Stimulated activated CD8-positive, alpha-beta memory T cell treated with anti-CD3 and anti-CD28 coated beads, Interleukin-15, amount 100 ng/mL, for 48 hours (primary cell): ENCODE measurements at places on chromosomes 13 and 19.

DNA sequence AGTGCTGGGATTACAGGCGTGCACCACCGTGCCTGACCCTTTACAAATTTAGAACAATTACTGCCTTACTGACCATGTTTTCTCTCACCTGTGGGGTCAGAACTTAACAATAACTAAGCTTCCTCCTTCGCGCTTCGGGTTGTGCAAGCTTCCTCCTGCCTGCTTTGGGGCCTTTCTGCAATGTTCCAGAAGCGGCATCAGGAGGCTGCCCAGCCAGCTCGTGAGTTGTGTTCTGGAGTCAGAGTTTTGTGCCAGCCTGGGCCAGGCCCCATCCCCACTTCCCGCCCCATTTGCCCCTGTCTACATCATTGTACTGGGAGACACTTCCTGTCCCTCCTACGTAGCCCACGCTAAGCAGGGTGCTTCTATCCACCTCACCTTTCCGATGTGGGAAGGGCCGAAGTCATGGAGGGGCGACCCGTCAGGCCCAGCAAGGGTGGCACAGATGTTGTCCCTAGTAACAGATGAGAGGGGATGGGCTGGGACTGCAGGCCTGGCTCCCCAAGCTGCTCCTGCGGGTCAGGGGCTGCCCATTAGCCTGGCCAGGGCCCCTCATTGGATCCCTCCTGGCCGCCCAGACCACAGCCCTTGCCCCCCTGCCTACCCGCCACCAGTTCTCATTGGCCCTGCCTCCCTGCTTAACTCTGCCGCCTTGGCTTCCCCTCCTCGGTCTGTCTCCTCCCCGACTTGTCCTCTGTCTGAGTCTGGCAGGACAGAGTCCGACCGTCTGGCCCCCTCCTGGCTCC, 13.4 kb downstream of the UHRF1 start:
- no peak for DNase-seq

DNA sequence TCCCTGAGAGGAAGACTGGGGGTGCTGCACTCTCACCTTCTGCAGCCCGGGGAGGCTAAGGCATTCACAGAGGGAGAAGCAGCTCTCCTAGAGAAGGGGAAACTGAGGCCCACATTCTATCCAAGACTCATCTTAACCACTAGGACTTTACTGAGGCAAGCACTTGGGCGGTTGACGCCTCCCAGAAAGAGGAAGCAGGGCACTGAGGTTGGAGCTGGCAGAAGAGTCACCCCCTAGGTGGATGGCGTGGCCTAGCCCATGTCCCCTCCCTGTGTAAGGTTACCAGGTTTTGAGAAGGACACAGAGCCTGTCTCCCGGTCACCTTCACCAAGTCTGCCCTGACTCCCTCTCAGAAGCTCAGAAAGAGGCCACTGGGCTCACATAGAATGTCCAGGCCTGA, 2.7 kb downstream of the S1PR2 start:
- no peak for DNase-seq

GRCh38 chr19:53409505-53410204, 14.7 kb downstream of the ZNF765 start:
- no peak for DNase-seq

- no peak for DNase-seq
These were observed 380 bp upstream of the ZNF30 start for GRCh38 chr19:34926361-34926684.

DNA sequence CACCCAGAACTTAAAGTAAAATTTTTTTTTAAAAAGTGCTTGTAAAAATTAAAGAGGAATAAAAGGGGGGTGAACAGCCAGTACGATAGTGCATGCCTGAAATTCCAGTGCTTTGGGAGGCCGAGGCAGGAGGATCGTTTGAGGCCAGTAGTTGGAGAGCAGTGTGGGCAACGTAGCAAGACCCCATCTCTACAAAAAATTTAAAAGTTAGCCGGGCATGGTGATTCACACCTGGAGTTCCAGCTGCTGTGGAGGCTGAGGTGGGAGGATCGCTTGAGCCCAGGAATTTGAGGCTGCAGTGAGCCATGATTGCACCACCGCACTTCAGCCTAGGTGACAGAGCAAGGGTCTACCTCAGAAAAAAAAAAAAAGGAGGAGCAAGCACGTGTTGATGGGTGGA, 7.8 kb downstream of the ADAMTSL5 start:
- no peak for DNase-seq

DNA sequence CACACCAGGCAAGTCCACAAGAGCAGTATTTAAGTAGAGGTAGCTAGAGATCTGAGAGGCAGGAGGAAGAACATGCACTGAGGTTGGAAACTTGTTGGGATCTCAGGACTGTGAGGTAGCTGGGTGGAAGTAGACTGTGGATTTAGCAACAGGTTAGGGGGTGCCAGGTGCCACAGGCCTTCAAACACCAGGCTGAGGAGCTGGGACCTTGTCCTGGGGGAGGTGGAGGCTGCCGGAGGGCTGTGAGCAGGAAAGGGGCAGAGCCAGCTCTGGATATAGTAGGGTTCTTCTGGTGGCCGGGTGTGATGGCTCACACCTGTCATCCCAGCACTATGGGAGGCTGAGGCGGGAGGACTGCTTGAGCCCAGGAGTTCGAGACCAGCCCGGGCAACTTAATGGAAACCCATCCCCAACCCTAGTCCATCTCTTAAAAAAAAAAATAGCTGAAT, 3.1 kb downstream of the FUZ start:
- DNase-seq = no peak

DNA sequence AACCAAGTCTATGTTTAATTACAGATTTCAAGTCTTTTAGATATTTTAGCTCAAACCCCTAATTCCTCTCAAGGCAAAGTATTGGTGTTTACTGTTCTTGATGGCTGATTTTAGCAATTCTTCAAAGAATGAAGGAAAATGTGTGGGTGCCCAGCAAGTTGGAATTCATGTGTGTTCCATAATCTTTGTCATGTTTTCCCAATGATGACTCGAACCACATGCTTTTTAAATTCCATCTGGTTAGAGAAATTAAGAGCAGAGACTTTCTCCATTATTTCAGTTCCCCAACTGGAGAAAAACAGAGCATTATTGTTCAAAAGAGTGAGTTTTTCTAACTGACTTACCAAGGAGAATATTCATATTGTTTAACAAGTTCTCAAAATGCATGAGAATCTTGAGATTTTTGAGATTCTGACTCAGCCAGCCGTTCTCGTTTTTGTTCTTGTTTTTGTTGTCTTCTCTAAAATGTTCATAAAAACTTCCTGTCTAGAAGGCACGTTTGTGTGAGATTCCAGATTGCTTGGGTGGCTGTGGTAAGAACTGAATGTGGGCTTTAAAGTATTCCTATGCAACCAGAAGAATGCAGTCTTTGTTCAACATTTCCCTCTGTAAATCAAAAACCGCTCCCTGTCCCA, 404.7 kb downstream of the IRS2 start:
- DNase-seq = no peak

- DNase-seq = no peak
These were observed 485.3 kb downstream of the UQCRFS1 start for GRCh38 chr19:28727480-28728159.

- no peak for DNase-seq
These were observed 10.0 kb downstream of the PEX11G start for GRCh38 chr19:7478843-7479227.

DNA sequence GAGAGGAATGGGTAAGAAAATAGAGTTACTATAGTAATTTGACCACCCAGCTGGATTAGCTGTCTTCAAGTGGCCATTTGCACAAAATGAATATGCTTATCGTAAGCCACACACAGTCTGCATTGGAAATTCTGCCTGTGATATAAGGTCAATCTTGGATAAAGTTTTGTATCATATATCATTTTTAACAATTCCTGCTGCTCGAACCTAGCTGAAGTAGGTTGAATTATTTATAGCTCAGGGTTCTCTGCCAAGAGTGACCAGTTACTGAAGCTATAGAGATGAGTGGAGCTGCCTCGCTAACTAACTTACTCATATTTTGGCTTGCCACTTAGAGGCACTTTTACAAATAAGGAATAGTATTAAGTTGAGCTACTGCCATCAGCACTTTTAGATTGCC, 220.9 kb downstream of the RGCC start:
- DNase-seq = no peak

GRCh38 chr13:30829145-30829832, 76.8 kb upstream of the MEDAG start:
- DNase-seq = no peak

- DNase-seq = no peak
These were observed 114.9 kb upstream of the TMTC4 start for GRCh38 chr13:100789481-100789880.

DNA sequence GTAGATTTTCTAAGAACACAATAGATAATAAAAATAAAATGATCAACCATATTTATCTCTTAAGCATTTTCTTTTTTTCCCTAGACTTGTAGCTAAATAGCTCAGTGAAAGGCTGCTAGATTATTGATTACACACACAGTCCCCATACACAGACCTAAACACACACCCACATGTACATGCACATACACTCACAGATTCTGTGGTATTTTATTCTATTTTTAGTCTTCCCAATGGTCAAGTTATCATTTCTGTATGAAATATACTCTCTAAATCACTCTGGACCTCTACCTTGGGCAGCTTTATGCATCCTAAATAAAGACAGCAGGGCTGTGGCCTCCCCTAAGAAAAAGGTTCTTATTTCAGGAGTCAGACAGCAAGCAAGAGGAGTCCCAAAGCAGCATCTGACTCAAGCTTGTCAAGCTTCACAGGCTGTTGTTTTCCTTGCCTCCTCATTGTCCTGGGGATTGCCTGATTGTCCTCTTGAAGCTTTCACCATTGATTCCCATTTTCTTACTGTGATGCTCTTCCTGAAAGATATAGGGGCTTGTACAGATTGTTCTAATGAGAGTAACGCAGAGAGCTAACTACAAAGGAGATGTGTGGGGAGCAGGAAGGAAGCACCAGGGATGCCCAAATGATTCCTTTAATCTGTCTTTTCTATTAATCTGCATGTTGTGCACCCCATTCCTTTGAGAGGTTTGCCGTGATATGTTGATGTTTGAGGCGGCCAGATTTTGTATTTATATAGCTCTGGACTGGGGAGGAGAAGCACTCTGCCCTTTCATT, 986.5 kb downstream of the PCDH17 start:
- DNase-seq = no peak

DNA sequence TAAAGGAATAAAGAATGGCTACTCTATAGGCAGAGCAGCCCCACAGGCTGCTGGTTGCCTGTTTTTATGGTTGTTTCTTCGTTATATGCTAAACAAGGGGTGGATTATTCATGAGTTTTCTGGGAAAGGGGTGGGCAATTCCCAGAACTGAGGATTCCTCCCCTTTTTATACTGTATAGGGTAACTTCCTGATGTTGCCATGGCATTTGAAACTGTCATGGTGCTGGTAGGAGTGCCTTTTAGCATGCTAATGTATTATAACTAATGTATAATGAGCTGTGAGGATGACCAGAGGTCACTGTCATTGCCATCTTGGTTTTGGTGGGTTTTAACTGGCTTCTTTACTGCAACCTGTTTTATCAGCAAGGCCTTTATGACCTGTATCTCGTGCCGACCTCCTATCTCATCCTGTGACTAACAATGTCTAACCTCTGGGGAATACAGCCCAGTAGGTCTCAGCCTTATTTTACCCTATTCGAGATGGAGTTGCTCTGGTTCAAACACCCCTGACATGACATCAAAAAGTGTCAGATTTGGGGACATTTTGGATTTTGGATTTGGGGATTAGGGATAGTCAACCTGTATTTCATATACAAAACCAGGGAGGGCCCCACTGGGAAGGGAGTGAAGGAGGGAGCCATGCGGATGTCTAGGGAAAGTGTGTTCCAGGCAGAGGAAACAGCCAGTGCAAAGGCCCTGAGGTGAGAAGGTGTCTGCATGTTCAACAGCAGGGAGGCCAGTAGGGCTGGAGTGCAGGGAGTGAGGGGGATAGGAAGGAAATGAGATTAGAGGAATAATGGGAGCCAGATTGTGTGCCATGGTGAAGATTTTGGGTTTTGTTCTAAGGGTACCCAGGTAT, 10.9 kb downstream of the FXYD5 start:
- DNase-seq = no peak

GRCh38 chr19:18946918-18947317, 5.9 kb upstream of the HOMER3 start:
- no peak for DNase-seq

DNA sequence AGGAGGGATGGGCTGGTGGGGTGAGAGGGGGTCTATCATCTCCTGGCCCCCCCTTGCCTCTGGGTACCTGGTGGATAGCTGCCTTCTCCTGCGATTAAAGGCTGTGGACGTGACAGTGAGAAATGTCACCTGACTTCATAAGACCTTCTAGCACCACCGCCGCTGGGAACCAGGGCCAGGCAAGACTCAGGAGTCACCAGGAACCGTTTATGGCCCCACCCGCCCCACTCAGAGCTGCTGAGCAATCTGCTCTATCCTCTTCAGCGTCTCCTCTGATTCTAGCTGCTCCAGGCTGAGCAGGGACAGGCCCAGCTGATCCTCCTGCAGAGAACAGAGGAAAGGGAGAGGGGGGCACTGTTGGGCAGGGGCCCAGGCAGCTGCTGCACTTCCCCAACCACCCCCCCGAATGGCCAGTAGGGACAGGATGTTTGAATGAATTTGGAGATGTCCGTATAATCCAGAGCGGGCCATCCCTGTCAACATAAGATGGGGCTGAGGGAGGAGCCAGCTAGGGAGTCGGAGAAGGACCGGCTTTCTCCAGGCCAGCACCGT, 10.9 kb downstream of the KLC3 start:
- DNase-seq = no peak

DNA sequence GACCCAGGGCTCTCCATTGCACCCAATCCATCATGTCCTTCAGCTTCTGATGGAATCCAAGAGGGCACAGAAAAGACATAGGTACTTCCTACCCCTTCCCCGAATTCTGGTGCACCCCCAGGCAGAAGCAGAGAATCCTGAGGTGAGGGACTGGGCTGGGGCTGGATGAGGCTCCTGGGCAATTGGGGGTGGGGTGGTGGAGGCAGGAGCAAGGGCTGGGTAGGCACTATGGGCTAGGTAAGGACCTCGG, 2.7 kb upstream of the KCNC3 start:
- no peak for DNase-seq

DNA sequence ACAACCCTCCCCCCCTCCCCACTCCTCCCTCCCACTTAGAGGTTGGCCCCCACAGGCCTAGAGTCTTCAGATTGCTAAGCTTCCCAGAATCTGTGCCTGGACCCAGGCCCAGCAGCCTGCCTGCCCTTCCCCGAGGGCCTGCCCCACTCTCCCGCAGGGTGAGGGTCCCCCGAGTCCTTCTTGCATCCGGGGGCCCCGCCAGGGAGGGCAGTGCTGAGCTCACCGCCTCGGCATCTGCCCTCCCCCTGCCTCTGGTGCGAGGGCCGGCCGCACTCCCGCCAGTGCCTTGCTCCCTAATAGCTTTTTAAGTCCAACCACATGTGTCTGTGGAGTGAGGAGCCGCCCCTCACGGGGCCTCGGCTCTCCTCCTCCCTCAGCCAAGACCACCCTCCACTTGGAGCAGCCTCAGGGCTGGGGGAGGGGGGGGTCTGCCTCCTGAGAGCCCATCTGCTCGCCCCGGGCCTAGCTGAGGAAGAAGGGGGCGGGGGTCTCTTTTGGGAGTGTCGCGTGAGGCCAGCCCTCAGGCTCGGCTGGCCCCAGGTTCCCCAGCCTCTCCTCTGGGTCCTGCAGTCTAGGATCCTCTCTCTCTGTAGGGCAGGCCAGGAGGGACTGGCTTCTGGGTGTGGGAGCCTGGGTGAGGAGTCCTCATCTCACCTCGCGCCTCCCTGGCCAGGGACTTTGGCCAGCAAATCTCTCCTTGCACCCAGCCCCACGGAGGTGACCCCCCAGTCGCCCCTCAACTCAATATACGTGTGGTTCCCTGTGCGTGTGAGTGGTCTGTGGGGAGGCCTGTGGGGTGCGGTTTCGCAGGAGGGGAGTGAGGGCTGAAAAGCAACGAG, 47.2 kb downstream of the LYL1 start:
- DNase-seq = no peak
